ENCODE measurements at places on chromosomes 11 and 22. TPM values are rescaled to one million over a fixed set of nuclear protein-coding genes. Genes with fewer than 3 reads are reported as not detected.

GRCh38 chr11:68403831-68404230, 56.7 kb upstream of the PPP6R3 start:
- no peak for DNase-seq

DNA sequence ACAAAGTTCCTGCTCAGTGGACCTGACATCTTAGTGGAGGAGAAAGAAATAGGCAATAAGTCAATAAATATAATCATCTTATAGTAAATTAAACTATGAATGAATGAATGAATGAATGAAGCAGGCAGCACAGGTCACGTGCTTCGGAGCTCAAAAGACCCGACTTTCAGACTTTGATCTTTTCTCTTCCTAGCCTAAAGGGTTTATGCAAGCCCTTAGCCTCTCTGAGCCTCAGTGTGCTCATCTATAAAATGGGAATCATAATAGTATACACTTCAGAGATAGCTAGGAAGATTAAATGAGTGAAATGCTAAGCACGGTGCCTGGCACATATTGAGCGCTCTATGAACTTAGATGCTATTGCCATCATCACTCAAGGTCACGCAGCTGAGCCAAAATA, 7.5 kb downstream of the PVALB start:
- no peak for DNase-seq

GRCh38 chr11:105611572-105612441, 1.9 kb downstream of the GRIA4 start:
- DNase-seq = no peak

GRCh38 chr22:37442537-37442936, 15.3 kb upstream of the ELFN2 start:
- DNase-seq = no peak

Gene CXCR5
- 1.1 TPM for total RNA-seq

GRCh38 chr11:11349106-11349825, 3.8 kb downstream of the CSNK2A3 start:
- no peak for DNase-seq

Gene NEFH
- not detected for total RNA-seq

Gene GAB4
- total RNA-seq = not detected

DNA sequence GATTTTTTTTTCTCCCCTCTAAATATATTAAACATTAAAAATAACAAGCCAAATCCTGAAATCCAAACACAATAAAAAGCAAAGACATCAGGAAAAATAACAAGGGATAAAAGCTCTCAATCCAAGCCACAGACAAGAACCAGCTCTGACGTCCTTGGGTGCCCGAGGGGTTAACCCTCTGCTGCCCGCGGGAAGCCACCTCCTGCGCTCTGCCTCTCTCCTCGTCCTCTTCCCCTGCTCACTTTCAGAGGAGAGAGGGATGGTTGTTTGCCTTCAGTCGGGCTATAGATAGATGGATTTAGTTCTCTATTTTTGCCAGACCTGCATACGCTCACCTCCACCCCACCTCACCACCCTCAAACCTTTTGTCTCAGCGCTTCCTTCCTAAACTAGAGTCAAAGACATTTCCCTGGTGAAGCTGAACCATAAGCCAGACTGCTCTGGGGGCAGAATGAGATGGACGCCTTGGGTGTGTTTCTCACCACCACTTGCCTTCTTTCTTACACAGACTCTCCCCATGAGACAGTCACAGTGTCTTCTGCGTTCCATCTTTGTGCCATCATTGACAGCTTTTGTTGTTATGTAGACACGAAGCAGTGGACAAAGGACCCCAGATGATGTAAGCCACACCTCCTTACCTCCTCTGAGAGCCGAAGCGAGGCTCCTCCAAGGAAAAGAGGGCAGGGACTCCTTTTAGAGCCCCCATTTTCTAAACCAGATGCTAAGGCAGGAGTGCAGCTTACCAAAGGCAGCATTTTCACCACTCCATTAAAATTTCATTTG, 142.5 kb upstream of the HSD17B12 start:
- DNase-seq = no peak

Gene OPCML
- total RNA-seq = not detected

Gene MYRF
- total RNA-seq = 61.9 TPM

DNA sequence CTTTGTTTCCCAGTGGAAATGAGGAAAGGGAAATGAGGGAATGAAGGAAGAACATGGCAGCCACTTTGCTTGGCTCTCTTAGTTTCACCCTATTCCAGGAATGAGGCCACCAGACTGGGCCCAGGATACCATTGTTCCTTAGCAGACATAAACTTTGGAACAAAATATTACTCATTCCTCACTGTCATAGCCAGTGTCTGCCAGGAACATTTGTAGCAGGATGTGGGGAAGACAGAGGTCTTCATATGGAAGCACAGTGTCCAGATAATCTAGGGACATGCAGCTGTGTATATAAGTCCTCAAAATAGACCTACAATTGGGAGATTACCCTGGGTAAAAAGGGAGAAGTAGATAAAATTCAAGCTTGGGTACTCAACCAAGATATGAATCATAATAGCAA, 15.2 kb upstream of the FUT4 start:
- DNase-seq = no peak

Gene WNT11
- 7.5 TPM for total RNA-seq

Gene TYR
- not detected for total RNA-seq

Gene PRR33
- not detected for total RNA-seq

Gene B3GAT3
- 26.6 TPM for total RNA-seq

Gene TMEM121B
- 0.18 TPM for total RNA-seq

DNA sequence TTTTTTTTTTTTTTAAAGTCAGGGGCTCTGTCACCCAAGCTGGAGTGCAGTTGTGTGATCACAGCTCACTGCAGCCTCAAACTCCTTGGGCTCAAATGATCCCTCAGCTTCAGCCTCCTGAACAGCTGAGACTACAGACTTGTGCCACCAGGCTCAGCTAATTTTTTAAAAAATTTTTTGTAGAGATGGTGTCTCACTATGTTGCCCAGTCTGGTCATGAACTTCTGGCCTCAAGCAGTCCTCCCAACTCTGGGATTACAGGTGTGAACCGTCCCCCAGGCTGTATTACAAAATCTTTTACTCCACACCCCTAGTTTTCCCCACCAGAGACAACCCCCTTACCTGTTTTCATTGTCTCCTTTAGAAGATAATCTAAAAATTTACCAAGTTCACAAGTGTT, 1.9 kb downstream of the CCDC117 start:
- DNase-seq = no peak

Gene STX3
- 77.7 TPM for total RNA-seq

DNA sequence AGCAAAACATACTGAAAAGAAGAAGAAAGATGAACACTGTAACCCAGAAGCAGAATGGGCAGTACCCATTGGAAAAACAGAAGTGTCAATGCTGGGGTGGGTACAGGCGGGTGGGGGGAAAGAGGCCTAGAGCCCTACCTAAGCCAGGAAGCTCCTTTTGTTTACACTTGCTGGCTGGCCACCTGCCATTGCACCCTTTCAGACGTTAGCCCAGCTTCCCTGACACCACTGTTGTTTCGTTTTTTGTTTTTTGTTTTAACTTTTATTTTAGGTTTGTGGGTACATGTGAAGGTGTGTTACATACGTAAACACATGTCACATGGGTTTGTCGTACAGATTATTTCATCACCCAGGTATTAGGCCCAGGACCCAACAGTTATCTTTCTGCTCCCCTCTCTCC, 55.4 kb downstream of the PLEKHA7 start:
- no peak for DNase-seq

GRCh38 chr11:133934599-133935550, 21.9 kb downstream of the IGSF9B start:
- no peak for DNase-seq

DNA sequence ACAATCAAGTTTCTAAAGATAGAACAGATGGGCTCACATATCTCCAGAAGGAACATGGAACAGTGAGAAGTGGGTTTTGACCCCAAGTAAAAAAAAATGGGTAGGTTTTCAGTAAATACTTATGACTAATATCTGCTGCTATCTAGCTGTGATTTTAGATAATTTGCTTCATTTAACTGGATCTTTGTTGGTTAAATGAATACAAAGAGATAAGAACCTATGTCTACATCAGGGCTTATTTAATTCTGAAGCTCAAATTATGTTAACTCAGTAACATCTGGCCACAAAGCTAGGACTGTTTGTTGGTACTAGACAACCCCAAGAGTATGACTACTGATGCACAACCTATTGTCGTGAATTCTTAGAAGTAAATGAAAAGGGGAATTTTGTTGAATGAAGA, 144.4 kb upstream of the SESN3 start:
- DNase-seq = no peak

GRCh38 chr11:79174045-79175008, 266.5 kb downstream of the TENM4 start:
- no peak for DNase-seq

- no peak for DNase-seq
Observed at GRCh38 chr11:20013346-20014066, 146.8 kb downstream of the DBX1 start.

All from Peyer's patch (tissue), 4 donors.